Right hindlimb (tissue), 1 donor: ENCODE measurements at places on chromosomes 5 and 9.

GRCh38 chr5:153903321-153903720 lies 135.4 kb downstream of the FAM114A2 start:
- no peak for DNase-seq

GRCh38 chr5:67770431-67771025 lies 445.0 kb upstream of the PIK3R1 start:
- DNase-seq: no peak

DNA sequence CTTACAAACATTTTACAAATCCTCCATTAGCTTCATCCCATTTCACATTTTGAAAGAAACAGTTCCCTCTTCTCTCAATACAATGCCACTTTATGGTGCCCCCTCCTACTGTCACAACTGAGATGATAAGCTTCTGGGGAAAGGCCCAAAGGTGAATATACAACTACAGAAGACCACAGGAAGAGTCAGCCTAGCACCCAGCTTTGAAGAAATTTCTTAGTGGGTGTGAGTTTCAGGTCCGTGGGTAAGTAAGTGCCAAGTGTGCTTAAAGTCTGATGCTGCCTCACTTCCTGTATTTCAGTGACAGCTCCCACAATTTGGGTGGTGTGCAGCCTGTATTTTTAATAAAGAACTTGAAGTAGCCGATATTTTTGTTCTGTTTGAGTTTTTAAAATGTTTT lies 68.1 kb downstream of the ARHGEF28 start:
- DNase-seq: no peak

GRCh38 chr5:31124026-31124425 lies 69.5 kb upstream of the CDH6 start:
- DNase-seq: no peak

GRCh38 chr9:71624728-71625127 lies 143.6 kb downstream of the CEMIP2 start:
- DNase-seq: no peak

DNA sequence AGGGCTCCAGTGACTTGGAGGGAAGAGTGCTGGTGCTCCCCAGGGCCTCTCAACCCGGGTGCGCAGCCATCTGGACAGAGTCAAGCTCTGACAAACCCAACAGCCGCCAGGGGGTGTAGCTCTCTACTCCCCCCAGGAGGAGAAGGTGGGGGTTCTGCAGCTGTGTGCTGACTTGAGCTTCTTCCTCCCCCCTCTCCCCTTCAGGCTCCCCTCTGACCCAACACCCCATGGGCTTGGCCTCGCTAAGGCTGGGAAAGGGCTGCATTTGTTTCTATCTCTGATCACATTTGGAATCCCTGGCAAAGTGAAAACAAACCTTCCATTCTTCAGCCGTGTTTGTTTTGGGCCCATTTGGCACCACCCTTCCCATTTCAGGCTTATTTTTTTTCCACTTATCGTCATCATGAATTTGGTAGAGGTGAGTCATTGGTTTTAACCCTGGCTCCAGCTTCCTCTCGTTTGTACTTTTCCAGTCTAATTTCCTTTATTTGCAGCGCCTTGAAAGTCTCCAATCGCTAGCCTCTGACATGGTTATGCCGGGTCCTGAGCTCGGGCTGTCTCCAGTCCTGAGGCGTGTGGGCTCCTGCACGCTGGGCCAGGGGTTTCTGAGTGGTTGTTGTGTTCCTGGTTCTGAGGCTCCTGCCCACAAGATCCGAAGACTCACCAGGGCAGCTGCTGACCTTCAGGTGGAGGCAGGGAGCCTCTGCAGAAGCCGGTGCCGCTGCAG lies 36.1 kb downstream of the DAP start:
- no peak for DNase-seq
